ENCODE measurements at places on chromosomes 4 and X. TPM values are rescaled to one million over a fixed set of nuclear protein-coding genes. Genes with fewer than 3 reads are reported as not detected.

The SPANXB1 gene
- not detected for total RNA-seq

The OPHN1 gene
- total RNA-seq, result 52.6 TPM

The HPF1 gene
- 38.6 TPM for total RNA-seq

The ACTRT1 gene
- not detected for total RNA-seq

The IGBP1 gene
- 65.2 TPM for total RNA-seq

The FATE1 gene
- total RNA-seq, result 0.39 TPM

The MAGEA6 gene
- total RNA-seq, result not detected

The STBD1 gene
- 3.2 TPM for total RNA-seq

The ADAMTS3 gene
- 5.8 TPM for total RNA-seq

The LGI2 gene
- 6.4 TPM for total RNA-seq

The NEXMIF gene
- total RNA-seq, result 10.4 TPM
